Activated naive CD4-positive, alpha-beta T cell treated with anti-CD3 and anti-CD28 coated beads for 36 hours (primary cell): ENCODE measurements at places on chromosomes 6 and 20. TPM values are rescaled to one million over a fixed set of nuclear protein-coding genes. Genes with fewer than 3 reads are reported as not detected.

- DNase-seq, result no peak
These were observed 124.7 kb downstream of the CD24 start for GRCh38 chr6:106849676-106850332.

DNA sequence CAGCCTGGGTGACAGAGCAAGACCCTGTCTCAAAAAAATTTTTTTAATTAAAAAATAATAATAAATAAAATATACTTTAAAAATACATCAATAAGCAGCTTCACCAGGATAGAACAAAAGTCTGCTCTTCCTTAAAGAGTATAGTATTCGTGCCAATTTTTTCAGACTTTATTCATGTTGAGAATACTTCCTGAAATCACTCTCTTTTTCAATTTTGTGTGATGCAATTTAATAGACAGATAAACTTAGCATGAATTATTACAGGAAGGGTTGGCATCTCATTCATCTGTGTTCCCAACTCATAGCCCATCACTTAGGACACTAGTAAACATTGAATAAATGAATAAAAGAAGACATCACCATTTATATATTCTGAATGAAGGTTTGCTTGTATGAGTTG is 52.4 kb downstream of the IPCEF1 start:
- no peak for DNase-seq

DNA sequence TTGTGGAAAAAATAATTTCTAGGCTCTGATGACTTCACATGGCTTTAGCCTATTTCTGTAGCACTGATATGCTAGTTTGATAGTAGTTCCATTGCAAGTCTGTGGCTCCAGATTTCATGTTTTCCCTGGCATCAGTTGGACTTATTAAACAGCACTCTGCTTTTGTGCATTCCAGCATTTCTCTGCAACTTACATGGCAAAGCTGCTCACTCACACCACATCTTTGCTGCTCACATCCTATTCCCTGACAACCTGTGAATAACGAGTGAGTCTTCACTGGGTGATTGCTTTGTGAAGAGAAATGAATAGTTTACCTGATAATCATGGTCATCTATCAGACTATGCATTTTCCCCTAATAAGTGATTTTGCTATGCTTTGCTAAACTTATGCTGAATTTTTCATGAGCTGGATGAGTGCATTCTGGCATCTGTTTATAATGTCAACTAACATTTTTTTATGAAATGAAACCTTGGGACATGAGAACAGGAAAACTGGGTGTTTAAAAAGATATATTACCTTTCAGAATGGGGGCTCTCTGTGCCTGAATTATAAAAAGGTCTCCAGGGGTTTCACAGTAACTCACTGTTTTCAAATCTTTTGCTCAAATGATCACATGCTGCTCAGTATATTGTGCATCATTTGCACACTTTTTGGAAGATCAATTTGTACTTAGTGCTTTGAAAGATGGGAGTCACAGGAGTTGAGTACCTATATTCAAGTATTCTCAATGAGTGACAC is 301.8 kb downstream of the TBC1D32 start:
- no peak for DNase-seq

- no peak for DNase-seq
These were observed 47.5 kb downstream of the PHF3 start for GRCh38 chr6:63683071-63683603.

DNA sequence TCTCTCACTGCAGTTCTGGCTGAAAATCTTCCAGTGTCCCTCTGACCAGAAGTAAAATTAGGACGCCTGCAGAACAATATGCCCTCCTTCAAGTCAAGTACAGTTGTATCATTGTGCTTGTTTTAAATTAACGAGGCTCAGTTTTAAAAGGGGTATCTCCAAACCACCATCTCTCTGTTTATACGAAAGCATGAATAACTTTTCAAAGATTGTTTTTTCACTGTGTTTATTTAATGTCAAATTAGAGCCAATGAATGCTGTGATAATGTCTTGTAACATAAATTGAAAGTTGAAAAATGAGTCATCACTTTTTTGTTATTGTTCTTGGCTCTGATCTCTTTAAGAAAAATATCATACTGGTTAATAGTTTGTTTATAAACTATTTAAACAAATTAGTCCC is 230.7 kb upstream of the THEMIS start:
- DNase-seq, result no peak

GRCh38 chr20:43363506-43363905 is 94.2 kb upstream of the SRSF6 start:
- no peak for DNase-seq

DNA sequence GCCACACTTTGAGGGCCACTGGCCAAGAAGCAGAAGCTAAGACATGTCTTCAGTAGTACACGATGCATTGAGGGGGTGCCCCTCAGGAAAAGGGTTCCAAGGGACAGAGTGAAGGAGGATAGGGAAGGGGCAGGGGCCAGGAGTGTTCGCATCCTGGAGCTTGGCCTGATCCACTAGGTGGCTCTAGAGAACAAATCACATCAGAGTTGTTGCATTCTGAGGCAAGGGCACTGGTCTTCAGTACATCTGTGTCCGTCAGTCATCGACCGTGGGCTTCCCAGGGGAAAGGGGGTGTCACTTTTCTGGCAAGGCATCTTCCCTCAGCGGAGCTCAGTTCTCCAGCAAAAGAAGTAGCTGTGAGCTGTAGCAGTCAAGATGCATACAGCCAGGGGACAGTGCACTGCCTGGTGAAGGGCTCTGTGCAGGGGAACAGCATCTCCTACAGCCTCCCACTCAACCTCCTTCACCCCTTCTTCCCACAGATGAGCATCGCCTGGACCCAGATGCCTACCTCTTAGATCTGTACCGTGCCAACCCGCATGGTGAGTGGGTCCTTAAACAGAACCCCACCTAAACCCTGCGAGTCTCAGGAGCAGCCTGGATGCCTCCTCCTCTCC is 47.8 kb downstream of the ARHGAP40 start:
- DNase-seq, result peak; percentile 30

TCF19 gene
- total RNA-seq, result 73.3 TPM

IFNGR1 gene
- 26.4 TPM for total RNA-seq
